ENCODE measurements at places on chromosomes 7 and 10.
A peak's percentile ranks its signal among the peaks of the same experiment; 100 is the strongest.

GRCh38 chr7:28853150-28853549 lies 105.0 kb downstream of the TRIL start:
- no peak for DNase-seq

DNA sequence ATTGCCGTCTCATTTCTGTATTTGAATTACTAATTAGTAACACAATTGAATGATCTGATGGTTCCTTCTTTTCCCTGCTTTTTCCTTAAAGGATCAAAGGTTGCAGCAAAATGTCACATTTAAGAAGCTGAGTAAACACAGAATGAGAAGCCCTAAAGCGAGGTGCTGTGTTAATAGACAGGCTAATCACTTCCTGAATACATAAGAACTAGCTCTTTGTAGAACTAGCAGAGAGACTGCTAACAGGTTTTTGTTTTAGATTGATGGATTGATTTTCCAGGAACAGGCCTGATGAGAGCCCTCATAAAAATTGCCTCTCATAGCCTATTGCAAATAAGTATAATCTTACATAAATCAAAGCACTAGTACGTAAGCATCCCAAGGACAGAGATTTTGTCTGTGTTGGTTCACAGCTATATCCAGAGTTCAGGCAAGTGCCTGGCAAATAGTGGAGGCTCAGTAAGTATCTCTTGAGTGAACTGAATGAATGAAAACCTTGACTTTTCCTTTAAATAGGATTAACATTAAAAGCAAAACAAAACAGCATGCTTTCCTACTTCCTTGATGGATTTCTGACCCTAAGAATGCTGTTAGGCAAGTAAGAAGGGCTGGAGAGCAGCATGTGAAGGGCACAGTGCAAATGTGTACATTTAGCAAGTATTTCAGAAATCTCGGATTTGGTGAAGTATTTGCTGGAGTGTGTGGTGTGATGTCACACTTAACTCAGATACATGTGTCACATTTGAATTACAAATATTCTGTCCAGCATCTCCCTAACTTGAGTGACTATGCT lies 3.3 kb downstream of the TMEM229A start:
- DNase-seq, result no peak

GRCh38 chr10:52615756-52616394 lies 156.7 kb downstream of the MBL2 start:
- no peak for DNase-seq

DNA sequence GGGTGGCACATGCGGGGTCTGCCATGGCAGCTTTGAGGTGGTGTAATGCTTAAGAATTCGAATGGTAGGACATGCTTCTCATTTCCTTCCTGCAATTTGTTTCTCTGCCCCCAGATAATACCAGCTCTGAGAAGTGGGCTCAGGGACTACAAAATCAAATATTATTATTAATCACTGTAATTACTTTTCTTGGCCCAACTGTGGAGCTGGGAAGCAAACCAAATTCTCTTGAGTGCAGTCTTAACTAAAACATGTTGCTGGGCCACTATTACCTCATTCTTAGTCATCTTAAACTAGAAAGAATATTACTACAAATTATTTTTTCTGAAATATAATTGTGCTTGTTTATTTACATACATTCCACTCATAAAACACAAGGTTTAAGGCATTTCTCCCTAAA lies 566.7 kb upstream of the NRP1 start:
- DNase-seq, result no peak

GRCh38 chr10:6396652-6397051 lies 183.4 kb downstream of the PRKCQ start:
- no peak for DNase-seq

GRCh38 chr10:33712825-33713224 lies 378.4 kb upstream of the NRP1 start:
- DNase-seq, result no peak

DNA sequence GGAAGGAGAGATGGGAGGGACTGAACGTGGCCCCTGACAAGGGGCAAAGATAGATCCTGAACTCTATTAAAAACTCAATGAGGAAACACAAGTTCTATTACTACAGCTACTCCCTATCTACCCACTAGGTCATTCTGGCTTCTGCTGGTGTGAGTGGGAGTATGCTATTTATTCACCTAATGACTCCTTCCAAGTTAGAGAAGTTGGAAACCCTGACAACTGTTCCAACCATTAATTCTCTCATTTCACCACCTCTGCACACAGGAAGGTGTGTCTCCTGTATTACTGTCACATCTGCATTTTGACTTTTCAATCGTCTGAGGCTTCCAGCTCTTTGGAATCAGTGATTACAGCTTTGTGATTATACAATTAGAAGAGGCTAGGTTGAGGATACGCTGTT lies 169.4 kb upstream of the ADO start:
- no peak for DNase-seq

DNA sequence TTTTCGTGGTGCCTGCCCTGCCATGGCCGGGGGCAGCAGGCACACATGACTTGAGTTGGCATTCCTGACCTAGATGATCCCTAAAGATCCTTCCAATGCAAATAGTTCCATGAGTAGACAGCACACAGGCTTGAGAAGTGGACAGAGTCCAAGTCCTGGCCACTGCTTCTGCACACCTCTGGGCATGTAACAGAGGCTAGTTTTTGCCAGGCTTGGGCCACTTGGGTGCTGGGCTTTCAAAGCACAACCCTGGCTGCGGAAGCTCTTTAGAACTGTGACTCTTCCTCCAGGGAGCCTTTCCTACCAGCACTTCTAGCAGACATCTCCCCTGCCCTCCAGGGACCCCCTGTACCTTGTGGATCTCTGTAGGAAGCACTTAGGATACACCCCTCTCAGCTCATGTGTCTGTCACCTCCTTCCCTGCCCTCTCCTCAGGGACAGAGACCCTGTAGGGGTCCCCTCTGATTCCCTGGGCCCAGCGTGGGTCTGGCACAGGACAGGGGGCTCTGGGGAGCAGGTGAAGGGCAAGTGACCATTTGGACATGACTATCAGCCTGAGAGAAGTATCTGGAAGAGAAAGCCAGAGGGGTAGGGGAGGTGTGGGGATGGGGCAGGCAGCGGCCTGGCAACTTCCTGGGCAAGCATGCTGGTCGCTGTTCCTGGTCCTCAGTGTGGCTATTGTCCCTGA lies 36.2 kb downstream of the ZCCHC24 start:
- no peak for DNase-seq

- no peak for DNase-seq
Observed at GRCh38 chr7:69739190-69739589, 140.9 kb downstream of the AUTS2 start.

DNA sequence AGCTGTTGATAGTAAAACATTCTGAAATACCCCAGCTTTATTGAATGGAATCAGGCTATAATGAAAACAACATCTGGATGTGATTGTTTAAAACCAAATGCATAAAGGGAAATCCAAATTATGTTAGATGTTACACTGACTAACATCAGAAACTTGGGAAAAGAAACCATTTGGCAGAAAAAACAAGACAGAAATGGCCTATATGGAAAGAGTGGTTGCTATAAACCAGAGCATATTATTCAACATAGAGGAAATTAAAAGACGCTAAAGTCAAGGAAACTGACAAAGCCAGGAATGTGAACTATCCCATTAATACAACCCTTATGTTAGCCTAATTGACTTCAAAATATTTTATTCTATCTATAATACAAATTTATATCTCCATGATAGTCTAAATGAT lies 53.0 kb upstream of the CABCOCO1 start:
- DNase-seq, result no peak

GRCh38 chr7:31729195-31729804 lies 42.3 kb downstream of the PPP1R17 start:
- no peak for DNase-seq

- DNase-seq, result no peak
Observed at GRCh38 chr10:124265391-124265745, 153.4 kb downstream of the OAT start.

DNA sequence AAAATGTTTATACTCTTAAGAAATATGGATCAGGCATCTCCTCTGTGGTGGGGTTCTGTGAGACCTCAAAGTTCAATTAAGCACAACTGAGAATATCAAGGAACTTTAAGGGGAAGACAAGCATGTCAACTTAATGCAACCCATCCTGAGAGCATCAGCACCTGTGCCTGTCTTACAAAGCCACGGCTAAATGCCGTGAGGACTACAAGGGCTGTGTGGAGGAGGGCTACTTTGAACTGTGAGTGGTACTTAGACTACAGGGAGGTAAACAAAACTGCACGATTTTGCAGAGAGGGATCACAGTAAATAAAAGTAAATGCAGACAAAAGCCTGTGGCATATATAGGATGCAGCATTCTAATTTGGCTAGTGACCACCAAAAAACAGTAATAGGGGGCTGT lies 139.1 kb downstream of the ATE1 start:
- no peak for DNase-seq

DNA sequence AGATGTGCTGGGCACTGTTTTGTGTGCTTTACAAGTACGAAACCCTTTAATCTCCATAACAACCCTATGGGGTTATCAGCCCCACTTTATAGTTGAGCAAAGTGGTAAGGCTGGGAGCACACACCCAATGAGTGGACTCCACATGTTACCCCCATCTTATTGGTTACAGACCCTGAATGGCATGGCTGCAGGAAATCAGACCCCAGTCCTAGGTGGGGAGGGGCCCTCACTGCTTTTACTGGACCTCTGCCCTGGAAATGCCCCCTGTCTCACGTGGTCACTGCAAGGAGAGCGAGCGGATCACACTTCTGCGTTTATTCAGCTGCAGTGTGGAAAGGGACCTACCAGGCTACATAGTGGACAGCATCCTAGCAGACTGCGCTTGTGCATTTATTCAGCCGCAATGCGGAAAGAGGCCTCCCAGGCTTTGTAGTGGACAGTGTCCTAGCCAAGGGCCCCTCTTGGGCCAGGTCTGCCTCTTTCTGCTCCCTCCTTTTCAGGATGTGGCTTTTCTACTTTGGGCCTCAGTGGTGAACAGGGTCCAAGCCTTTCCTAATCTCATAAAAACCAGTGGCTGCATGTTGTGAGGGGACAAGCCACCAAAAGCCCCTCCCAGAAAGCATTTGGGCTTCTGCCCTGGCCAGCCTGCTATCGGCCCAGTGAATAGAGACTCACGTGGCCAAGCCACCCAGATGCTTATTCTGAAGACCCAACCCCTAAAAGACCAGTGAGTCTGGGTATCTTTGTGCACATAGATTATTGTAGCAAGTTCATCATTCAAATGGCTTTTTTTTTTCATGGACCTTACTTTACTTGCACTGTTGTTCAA lies 405.7 kb upstream of the RNF32 start:
- DNase-seq, result no peak

GRCh38 chr7:50644586-50644985 lies 79.4 kb upstream of the DDC start:
- DNase-seq, result no peak

DNA sequence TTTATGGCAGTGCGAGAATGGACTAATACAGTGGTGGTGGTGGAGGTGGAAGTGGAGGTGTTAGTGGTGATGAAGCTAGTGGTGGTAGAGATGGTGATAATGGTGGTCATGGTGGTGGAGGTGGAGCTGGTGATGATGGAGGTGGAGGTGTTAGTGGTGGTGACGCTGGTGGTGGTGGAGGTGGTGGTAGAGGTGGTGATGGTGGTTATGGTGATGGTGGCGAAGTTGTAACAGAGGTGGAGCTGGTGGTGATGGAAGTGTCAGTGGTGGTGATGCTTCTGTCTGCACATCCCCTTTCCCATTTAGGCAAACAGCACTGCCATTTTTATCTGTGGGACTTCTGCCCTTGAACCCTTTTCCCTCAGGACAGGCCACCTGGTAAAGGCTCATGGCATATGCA lies 7.4 kb upstream of the PTPRN2 start:
- DNase-seq, result no peak

DNA sequence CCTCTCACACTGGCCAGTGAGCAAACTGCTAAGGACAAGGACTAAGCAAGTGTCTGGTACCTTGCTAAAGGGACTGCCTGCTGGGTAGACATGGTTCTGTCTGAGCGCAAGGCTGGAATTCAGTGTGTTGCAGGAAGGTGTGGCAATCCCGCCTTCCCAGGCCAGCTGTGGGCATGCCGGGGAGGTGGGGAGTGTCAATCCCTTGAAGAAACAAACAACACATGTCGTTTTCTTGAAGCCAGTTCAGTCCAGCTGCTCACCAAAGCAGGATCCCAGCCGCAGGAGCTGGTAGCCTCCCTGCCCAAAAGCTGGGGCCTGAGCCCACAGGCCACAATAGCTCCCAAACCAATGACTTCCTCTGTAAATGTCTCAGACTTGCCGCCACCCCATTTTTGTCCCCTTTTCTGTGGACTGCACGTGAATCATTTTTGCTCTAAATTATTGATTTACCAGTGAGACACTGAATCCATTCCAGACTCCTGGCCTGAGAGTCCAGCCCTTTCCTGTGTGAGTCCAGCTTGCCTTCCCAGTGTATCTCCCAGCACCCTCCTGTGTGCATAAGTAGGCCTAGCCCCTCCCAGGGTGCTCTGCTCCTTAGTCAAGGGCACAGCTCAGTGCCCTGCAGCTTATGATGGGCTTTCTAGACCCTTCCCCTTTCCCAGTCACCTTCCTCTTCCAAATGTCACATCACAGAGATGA lies 166.8 kb downstream of the RGS10 start:
- DNase-seq, result no peak

DNA sequence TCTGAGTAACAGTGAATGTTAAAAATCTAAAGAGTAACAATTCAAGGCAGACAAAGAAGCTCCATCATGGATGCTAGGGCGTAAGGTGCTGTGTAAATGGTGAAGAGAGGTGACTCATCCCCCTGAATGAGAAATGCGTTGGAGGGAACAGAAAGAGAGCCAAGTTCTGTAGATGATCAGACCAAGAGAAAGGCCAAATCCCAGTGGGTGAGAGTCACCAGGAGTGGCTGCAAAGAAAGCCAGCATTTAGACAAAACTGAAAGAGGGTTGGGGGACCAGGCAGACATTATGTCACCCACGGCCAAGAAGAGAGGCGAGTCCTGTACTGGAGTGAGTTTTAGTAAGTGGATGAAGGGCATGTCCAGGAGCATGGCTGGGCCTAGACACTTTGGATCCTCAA lies 153.1 kb downstream of the TRIL start:
- no peak for DNase-seq

GRCh38 chr7:144653449-144653848 lies 182.4 kb downstream of the TPK1 start:
- no peak for DNase-seq

DNA sequence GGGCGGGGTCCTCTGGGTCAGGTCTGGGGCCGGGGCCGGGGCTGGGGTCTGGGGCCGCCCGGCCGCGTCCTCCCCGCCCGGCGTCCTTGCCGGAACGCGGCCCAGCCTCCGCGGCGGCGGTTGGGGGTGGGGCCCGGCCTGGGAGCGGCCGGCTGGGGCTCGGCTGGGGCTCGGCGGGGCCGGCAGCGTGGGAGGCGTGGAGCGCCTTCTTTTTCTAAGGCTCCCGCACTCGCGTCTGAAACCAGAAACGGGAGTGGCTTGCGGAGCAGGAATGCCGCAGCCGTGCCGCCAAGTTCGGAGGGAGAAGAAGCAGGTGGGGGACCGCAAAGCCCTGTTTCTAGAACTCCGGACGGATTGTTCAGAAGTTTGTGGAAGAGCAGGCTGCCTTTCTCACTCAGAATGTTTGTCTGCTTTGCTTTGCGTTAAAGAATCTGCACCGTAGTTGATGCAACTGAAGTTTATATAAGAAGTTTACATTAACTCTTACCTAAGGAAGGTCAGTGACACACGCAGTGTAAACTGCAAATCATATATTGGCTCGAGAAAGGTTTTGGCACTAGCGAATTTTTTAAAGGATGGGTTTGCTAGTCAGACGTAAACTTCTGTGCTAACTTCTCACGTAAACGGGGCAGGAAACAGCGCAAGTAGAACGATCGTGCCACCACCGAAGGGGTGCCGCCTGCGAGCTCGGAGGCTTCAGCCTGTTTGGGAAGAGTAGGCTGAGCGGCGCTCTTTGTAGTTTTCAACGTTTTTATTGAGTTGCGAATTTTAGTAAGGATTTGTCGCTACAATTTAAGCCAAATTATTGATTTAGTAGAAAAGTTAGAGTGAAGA lies 729 bp downstream of the DNAJB6 start:
- DNase-seq, result peak; percentile 59
